Naive B cell (primary cell): ENCODE measurements at places on chromosomes 1 and 21.

GRCh38 chr1:237760951-237761350 lies 129.8 kb downstream of the ZP4 start:
- no peak for DNase-seq

DNA sequence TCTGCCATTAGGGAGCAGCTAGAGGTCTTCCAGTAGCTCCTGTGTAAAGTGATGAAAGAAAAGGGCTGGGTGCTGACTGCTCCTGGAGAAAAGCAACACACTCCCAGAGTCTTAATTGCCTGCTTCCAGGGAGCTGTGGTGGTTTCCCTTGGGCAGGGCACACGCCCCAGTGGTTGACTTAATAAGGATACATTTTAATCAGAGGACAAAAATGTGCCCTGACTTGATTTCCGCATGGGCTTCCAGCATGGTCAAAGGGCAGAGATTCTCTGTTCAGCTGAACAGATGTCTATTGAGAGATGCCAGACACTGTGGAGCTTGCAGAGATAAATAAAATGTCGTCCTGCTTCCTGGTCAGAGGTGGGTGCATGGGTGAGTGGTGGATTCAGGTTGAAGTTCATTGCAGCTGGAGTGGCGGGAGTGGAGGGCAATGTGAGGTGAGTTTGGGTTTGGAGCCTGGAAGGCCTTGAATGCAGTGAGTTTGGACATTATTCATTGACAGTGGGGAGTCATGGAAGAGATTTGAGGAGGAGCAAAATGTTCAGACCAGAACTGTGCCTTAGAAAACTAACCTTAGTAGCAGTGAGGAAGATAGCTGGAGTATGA lies 16.0 kb downstream of the QSOX1 start:
- no peak for DNase-seq

GRCh38 chr1:83090195-83090594 lies 908.7 kb downstream of the TTLL7 start:
- DNase-seq: no peak

DNA sequence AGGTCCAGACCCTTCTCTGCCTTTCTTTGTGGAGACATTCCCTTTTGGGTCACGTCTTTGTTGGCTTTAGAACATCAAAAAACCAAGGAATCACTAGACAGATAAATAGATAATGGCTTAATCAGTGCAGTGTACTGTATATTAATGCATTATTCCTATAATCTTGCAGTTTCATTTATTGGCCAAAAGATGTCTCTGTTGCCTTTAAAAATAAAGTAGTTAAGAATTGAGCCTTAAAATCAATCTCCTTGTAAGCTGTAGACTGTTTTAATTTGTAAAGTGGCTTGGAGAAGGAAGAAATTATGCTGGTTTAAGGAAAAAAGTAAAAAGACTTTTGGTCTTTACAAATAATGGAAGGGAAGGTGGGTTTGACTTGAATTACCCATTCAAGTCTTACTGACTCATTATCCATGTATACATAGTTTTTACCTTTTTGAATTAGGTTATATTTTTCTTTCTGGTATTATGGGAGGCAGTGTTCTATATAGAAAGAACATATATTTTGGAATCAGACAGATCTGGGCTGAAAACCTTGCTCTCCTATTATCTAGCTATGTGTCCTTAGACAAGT lies 84.6 kb downstream of the VPS13D start:
- DNase-seq: no peak

- DNase-seq: no peak
Measured at GRCh38 chr1:67158401-67158800, 7.9 kb upstream of the IL23R start.

- DNase-seq: no peak
Measured at GRCh38 chr1:211710566-211711314, 35.3 kb upstream of the NEK2 start.

GRCh38 chr1:2874607-2875480 lies 73.4 kb upstream of the TTC34 start:
- DNase-seq: no peak
